ENCODE measurements at places on chromosomes 11 and 22.

DNA sequence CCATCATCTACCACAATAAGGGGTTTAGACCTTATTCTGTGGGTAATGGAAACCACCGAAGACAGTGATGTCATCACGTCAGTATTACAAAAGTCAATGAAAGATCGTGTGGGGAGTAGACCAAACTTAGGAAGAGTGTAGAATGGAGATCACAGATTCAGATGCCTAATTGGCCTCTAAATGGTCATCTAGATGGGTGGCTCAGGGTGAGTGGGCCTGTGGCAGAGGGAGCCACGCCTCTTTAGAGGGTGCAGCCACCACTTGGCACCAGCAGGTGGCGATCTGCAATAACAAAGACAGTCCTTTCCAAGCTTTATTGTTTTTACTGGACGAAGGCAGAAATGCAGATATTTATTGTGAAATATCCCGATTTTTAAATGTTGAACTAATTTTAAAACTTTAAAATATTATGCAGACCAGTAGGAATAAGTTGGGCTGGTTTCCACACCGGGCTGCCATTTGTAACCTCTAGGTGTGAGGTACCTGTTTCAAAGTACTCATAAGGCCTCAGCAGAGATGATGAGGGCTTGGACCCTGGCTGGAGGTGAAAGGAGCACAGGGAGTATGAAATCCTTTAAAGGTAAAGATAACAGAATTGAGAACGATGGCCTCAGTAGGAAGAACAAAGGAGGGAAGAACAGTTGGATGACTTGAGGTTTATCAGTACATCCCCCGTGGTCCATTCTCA lies 222.0 kb downstream of the DBX1 start:
- DNase-seq, result peak; percentile 56

- DNase-seq, result no peak
These were observed 17.7 kb downstream of the DCHS1 start for GRCh38 chr11:6637871-6638270.

DNA sequence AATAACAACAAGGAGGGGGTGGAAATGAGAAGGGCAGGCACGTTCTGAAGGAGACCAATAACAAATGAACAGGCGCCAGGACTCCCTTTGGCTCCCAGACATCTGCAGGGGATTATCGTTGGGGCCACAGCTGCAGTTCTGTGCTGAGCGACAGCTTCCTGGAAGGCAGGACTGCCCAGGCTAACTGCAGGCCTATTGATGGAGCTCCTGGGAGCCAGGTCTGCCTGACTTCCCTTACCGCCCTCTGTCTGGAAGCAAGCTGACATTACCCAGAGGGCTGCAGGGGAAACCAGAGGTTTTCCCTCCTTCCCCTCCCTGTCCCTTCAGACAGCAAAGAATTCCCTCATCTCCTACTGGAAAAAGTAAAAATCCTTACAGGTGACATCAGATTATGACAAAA lies 5.0 kb downstream of the DRD2 start:
- DNase-seq, result no peak

- DNase-seq, result no peak
These were observed 14.0 kb downstream of the IGLL1 start for GRCh38 chr22:23565915-23566704.

- no peak for DNase-seq
These were observed 90.2 kb downstream of the DDX10 start for GRCh38 chr11:108754901-108755625.
